GM23338 (cell line): ENCODE measurements at places on chromosomes 2 and 18. TPM values are rescaled to one million over a fixed set of nuclear protein-coding genes. Genes with fewer than 3 reads are reported as not detected.
A peak's percentile ranks its signal among the peaks of the same experiment; 100 is the strongest.

CFAP65 gene
- 0.23 and 0.38 TPM in 2 replicates for total RNA-seq

DHRS9 gene
- not detected in 2 replicates for total RNA-seq

- H3K36me3 ChIP-seq, result no peaks in the 10 kb centered on the region
- no peaks in the 10 kb centered on the region for H3K4me1 ChIP-seq
- no peak overlapping the region for H3K27ac ChIP-seq
- H3K4me3 ChIP-seq, result no peak overlapping the region
Observed at GRCh38 chr2:2743164-2743571, 412.1 kb upstream of the MYT1L start.

G6PC2 gene
- total RNA-seq, result not detected in 2 replicates

MROH2A gene
- total RNA-seq, result not detected in 2 replicates

ANKRD62 gene
- not detected in 2 replicates for total RNA-seq

GRCh38 chr18:49993299-49993698, 180.0 kb upstream of the ACAA2 start:
- peaks cover 17% of the 10 kb centered on the region for H3K4me1 ChIP-seq
- no peaks in the 10 kb centered on the region for H3K36me3 ChIP-seq
- no peak overlapping the region for H3K4me3 ChIP-seq
- H3K27me3 ChIP-seq, result no peaks in the 10 kb centered on the region
- no peak overlapping the region for H3K27ac ChIP-seq
- DNase-seq, result no peak

DNA sequence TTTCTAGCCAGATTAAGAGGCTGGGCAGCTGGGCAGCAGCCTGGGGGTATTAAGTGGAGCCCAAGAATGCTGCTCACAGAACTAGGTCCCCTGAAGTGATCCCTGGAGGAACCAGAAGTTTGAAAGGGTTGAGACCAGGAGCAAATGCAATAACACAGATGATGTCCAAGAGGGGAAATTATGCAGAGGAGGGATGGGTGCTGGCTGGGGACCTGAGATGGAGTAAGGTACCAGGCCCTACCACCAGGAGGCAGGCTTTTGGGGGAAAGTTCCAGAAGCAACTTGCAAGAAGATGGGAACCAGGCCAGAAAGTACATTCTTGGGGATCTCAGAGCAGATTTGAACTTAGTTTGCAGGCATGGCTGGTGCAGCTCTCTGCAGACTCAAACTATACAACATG, 175.1 kb downstream of the NCK2 start:
- H3K4me1 ChIP-seq, result no peaks in the 10 kb centered on the region
- no peaks in the 10 kb centered on the region for H3K36me3 ChIP-seq
- H3K4me3 ChIP-seq, result no peak overlapping the region
- DNase-seq, result peak; percentile 72
- H3K27ac ChIP-seq, result no peak overlapping the region

- H3K27ac ChIP-seq, result no peak overlapping the region
- peaks cover 4% of the 10 kb centered on the region; the same call in 1 of the 2 replicates for H3K4me1 ChIP-seq
- no peak overlapping the region for H3K4me3 ChIP-seq
- no peak for DNase-seq
- no peaks in the 10 kb centered on the region for H3K27me3 ChIP-seq
Observed at GRCh38 chr18:50661013-50661412, 101.1 kb downstream of the MAPK4 start.

ERICH2 gene
- total RNA-seq, result 2.1 TPM in 1 of 2 replicates, not detected in the other

ANKRD53 gene
- 0.73 and 1.3 TPM in 2 replicates for total RNA-seq

GRCh38 chr18:12595571-12596255, 62.2 kb downstream of the SPIRE1 start:
- no peak overlapping the region for H3K4me3 ChIP-seq
- peaks cover 11% of the 10 kb centered on the region; the same call in 1 of the 2 replicates for H3K4me1 ChIP-seq
- DNase-seq, result no peak
- H3K36me3 ChIP-seq, result no peaks in the 10 kb centered on the region
- no peaks in the 10 kb centered on the region for H3K27me3 ChIP-seq
- H3K27ac ChIP-seq, result no peak overlapping the region

- H3K4me3 ChIP-seq, result no peak overlapping the region
- H3K36me3 ChIP-seq, result no peaks in the 10 kb centered on the region
- no peak for DNase-seq
Observed at GRCh38 chr18:8116341-8117005, 492.8 kb upstream of the RAB12 start.

DNA sequence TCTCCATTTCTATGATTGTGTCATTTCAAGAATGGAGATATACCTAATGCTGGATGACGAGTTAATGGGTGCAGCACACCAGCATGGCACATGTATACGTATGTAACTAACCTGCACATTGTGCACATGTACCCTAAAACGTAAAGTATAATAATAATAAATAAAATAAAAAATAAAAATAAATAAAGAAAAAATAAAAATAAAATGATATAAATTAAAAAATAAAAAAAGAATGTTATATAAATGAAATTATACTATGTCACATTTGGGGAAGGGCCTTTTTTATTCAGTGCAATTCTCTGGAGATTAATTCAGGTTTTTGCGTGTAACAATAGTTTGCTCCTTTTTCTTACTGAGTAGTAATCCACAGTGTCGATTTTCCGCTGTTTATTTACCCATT, 763.5 kb upstream of the POU3F3 start:
- DNase-seq, result no peak
- no peak overlapping the region for H3K27ac ChIP-seq
- H3K4me1 ChIP-seq, result peaks cover 9% of the 10 kb centered on the region
- peaks cover 3% of the 10 kb centered on the region; the same call in 1 of the 2 replicates for H3K36me3 ChIP-seq
- no peak overlapping the region for H3K4me3 ChIP-seq

DNA sequence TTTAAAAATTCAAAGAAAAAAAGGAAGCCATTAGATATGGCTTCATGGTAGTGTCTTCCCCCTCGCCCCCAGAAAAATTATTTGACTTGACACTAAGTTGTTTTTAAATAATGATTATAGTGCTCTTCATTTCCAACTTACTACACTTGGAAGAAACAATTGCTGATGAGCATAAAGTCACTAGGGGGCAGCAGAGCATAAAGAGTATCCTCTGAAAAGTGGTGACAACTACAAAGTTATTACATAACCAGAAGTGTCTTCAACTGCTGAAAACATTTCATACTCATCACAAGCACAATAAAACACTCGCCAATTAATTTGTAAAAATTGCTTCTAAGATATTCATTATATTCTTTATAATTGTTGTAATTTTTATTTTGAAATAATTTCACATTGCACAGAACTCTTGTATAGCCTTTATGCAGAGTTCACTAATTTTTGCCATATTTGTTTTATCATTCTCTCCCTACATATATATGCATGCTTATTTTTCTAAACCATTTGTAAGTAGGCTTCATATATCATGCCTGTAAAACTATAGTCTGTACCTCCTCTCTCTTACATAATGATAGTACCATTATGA, 54.9 kb downstream of the EXOC6B start:
- H3K36me3 ChIP-seq, result no peaks in the 10 kb centered on the region
- H3K4me3 ChIP-seq, result no peak overlapping the region
- peak; percentile 89 for DNase-seq
- H3K27me3 ChIP-seq, result no peaks in the 10 kb centered on the region
- H3K27ac ChIP-seq, result no peak overlapping the region
- H3K4me1 ChIP-seq, result peaks cover 20% of the 10 kb centered on the region; the same call in 1 of the 2 replicates

TFCP2L1 gene
- total RNA-seq, result 4.5 and 6.4 TPM in 2 replicates

ASAP2 gene
- 15.6 and 16.5 TPM in 2 replicates for total RNA-seq

GRCh38 chr2:74515981-74516633, 1.9 kb downstream of the TLX2 start:
- H3K4me1 ChIP-seq, result peaks cover 15% of the 10 kb centered on the region; the same call in 1 of the 2 replicates
- no peaks in the 10 kb centered on the region for H3K36me3 ChIP-seq
- no peak overlapping the region for H3K27ac ChIP-seq
- DNase-seq, result peak; percentile 95
- H3K27me3 ChIP-seq, result peaks cover 100% of the 10 kb centered on the region

GRCh38 chr2:216372761-216373291, 543 bp upstream of the MARCHF4 start:
- peaks cover 43% of the 10 kb centered on the region for H3K27me3 ChIP-seq
- DNase-seq, result no peak
- no peaks in the 10 kb centered on the region for H3K36me3 ChIP-seq
- no peak overlapping the region for H3K27ac ChIP-seq

DNA sequence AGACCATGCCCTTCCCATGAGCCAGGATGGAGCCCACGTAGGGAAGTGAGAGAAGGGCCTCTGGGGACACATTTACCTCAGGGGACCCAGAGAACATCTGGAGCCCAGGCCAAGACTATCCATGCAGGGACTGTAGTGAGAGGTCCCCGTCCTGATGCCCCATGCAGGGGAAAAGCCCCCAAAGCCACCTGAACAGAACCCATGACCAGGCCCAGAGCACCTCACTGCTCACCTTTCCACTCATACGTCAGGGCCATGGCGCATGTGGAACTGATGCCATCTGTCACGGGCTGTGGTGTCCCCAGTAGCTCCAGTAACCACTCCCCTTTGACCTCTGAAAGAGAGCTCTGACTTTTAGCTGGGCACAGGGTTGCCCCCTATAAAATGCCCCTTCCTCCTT, 106.5 kb upstream of the TEX51 start:
- no peaks in the 10 kb centered on the region for H3K27me3 ChIP-seq
- no peaks in the 10 kb centered on the region; the same call in 1 of the 2 replicates for H3K4me1 ChIP-seq
- H3K27ac ChIP-seq, result no peak overlapping the region
- H3K4me3 ChIP-seq, result no peak overlapping the region

MALL gene
- total RNA-seq, result 9.3 and 10.2 TPM in 2 replicates
